ENCODE measurements at places on chromosomes 11 and 22.

DNA sequence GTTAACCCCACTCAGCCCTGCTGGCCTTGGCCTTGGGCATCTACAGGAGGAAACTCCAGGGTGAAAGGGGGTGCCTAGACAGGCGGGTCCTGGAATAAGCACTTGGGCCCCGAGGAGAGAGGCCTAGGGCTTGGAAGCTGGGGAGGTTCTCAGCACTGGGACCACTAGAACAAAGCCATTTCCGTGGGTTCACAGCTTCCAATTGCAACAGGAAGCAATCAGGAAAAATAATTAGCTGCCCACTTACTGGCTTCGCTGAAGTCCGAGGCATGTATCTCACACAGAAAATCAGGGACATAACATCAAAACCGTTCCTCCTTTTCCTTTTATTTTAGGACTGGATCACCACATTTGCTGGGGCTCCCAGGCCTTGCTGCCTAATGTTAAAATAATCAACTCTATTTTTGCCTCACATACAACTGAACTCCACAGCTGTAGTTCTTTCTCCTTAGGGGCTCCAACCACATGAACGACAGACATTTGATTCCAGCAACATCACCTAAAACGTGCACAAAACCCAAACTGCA is 161.1 kb upstream of the GRK3 start:
- DNase-seq = no peak

DNA sequence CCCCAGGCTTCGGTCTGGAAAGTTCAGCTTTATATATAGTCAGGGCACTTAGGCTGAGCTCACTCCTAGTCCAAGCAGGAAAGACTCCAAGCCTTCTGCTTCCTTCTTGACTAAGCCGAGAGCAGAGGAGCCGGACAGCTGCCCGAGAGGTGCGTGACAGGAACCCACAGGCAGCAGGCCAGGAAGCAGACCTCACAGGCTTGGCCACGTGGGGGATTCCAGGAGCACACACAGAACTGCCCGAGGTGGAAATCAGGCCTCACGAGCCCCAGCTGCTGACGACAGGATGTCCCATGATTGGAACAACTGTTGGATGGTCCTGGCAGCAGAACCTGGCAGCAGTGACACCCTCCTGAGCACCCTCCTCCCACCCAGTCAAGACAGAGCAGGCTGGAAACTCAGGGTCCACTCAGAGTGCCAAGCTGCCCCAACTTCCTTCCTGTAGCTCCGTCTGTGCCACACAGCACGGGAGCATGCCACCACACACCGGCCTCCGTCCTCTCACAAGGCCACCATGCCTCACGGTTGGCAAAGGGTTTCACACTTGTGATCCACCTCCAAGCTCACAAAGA is 5.4 kb downstream of the PLA2G6 start:
- peak; percentile 96 for DNase-seq

DNA sequence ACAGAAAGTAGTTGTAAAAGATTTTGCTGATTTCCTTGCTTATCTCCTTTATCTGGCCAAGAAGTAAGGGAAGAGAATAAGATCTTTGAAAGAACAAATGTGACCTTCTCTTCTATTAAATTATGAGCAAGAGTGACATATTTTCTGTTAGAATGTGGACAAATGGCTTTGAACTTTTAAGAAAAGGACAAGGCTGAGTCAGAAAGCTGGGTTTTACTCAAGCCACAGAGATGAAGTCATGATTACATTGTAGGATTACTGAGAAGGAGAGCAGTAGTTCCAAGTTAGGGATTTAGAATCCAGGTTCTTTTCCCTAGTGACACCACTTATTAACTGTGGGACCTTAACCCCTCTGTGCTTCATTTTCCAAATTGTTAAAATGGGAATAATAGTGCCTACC is 13.5 kb downstream of the CCDC90B start:
- no peak for DNase-seq

DNA sequence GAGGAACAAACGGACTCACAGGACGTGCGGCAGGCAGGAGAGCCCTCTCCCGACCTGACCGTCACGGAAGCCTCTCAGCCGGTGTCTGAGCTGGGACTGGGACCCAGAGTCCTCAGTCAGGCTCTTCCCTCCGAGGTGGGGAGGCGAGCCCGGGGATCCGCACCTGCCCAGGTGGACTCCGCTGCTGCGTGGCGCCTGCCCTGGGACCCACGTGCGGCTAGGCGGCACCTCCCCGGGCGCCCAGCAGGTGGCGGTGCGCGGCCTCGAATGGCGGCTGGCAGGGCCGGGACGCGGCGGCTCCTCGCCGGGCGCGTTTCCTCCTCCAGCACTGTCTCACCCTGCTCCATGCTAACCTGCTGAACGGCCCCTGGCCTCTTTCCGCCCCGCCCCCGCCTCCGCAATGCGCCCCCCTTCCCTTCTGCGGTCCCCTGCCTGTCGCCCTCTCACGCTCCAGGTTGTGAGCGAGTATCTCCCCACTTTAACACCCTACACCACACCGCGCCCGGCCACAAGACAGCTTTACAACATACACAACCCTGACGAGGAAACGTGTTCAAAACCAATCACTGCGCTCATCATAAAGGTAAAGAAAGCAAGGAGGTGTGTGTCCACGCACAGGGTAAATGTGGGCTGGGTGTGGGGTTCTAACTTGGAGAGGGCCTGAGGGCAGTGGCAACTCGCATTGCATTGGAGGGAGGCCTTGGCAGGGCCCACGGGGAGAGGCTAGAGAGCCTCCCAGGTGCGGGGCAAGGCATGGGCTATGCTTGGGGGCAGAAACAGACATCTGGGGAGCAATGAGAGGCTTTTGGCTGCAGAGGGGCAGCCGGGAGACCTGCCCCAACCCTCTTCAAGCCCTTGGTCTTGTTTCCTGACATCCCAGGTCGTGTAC is 25.9 kb upstream of the ATXN10 start:
- DNase-seq = peak; percentile 87

DNA sequence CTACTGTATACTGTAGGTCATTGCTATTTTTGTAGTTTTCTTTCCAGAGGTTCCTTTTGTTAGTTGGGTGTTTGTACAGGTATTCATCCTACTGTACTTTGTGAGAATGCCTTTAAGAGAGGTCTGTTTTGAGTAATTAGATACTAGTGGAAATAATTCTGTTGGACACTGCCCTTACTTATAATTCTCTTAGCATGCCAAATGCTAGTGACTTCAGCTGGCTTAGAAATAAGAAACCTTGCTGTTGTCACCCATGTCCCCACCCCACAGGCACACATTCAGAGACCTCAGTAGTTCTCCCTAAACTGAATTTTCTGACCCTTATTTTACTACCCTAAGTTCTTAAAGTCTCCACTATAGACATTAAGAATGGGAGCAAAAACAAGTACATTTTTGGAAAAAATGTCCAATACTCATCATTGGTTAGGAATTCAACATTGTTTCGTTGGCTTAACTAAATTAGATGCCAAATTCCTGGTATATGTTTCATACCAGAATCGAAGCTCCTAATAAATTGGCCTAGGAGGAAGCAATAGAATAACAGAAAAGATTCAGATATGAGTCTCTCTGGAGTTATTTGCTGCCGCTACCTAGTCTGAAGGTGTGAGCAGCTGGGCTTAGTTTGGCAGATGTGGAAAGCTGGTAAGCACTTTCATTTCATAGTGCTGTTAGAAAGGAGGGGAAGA is 28.4 kb downstream of the ZNF143 start:
- DNase-seq = no peak

GRCh38 chr11:128548649-128549255 is 38.6 kb downstream of the ETS1 start:
- DNase-seq = peak; percentile 53

DNA sequence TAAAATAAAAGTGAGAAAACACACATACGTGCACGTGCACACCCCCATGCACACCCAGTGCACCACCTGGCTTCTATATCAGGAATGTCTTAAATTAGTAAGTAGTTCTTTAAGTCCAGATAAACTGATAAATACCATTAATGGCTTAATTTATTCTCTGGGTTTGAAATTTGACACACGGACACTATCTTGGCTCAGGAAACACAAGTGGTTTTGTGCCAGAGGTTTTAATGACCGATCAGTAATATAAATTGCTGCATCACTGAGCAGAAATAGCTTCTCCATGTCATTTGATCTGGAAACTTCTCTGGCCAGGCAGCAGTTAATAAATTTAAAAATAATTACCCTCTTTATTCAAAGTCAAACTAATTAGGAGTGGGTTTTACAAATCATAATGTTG is 101.5 kb upstream of the NNMT start:
- no peak for DNase-seq

DNA sequence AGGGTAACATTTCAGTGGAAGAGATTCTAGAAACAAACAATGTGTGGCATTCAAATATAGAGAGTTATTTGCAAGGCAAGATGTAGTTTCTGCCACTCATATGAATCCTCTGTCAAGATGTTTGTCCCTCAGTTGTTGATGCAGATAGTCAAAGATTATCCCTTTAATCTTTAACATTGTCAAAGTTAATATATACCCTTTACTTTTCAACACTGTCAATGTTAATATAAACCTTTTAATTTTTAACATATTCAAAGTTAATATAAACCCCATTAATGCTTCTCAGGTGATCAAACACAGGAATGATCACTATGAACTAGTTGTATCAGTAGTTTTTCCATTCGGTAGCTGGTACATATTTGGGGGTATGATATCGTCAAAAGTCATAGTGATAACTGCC is 51.9 kb upstream of the PICALM start:
- no peak for DNase-seq

- DNase-seq = no peak
Measured at GRCh38 chr11:106399076-106399511, 321.6 kb downstream of the AASDHPPT start.

- DNase-seq = no peak
Measured at GRCh38 chr11:113693030-113693429, 13.1 kb downstream of the TMPRSS5 start.

- DNase-seq = no peak
Measured at GRCh38 chr11:69480547-69481392, 693 bp upstream of the LINC01488 start.

- no peak for DNase-seq
Measured at GRCh38 chr22:36234213-36234612, 5.1 kb downstream of the APOL2 start.

- DNase-seq = peak; percentile 99
Measured at GRCh38 chr22:41381329-41382097, at the start of gene TEF. TEF (plus strand) TSS chr22:41381942; CDS start chr22:41382045, 103 bp downstream.

DNA sequence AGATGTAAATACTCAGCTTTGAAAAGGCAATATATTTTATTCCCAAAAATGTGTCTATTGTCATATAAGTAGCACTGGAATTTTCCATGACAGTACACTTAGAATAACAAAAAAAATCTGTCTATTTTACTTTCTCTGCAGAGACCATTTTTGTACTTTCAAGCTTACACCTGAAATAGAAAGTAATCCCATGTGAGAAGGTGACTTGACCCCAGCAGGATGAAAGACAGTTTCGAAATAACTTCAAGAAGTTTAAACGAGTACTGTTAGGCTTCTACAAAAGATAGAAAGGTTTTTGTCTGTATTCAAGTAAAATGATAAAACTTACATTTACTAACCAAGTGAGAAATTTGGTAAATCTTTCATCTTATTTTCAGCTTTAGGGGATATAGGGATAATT is 259.9 kb upstream of the CTSC start:
- DNase-seq = no peak

GRCh38 chr11:47258317-47258902 is 614 bp downstream of the NR1H3 start:
- no peak for DNase-seq

- DNase-seq = no peak
Measured at GRCh38 chr11:113697111-113697510, 9.0 kb downstream of the TMPRSS5 start.

- DNase-seq = peak; percentile 30
Measured at GRCh38 chr11:60085909-60086308, 2.6 kb upstream of the MS4A2 start.

GRCh38 chr11:46370253-46370652 is 11.2 kb upstream of the MDK start:
- DNase-seq = no peak

- DNase-seq = no peak
Measured at GRCh38 chr22:47628477-47629272, 866.2 kb downstream of the TBC1D22A start.

GRCh38 chr11:44030996-44031395 is 16.8 kb upstream of the ACCSL start:
- no peak for DNase-seq

GRCh38 chr11:128284634-128285033 is 302.7 kb downstream of the ETS1 start:
- DNase-seq = no peak

DNA sequence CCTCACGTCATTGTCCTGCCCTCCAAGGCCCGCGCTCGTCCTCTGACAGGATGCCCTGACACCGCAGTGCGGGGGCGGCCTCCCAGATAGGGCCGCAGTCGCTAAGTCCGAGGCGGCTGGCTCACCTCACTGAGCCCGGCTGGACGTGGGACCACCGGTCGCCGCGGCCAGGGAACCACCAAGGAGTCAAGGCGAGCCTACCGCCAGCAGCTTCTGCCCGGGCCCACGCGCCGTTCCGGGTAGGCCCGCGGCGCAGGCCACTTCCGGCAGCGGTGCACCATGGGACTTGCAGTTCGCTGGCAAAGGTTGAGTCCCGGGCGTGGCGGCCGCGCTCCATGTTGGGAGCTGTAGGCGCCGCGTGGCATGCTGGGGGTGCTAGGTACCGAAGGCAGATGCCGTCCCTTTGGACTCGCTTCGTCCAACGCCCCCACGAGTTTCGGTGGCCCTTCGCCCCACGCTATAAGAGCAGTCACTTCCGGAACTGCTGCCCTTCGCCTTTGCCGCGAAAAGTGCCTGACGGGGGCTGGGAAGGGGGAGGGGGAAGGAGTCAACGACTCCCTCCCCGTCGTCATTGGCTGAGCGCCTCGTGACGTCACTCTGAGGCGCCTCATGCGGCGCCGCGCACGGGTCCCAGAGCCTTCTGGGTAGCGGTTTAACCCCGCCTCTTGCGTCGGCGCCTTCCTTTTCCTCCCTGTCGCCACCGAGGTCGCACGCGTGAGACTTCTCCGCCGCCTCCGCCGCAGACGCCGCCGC is at the start of gene RPLP2:
RPLP2 (plus strand) TSS at position 681 of the 753 bp plus-strand sequence. CDS start 268 bp downstream, outside the sequence.
- DNase-seq = peak; percentile 99

DNA sequence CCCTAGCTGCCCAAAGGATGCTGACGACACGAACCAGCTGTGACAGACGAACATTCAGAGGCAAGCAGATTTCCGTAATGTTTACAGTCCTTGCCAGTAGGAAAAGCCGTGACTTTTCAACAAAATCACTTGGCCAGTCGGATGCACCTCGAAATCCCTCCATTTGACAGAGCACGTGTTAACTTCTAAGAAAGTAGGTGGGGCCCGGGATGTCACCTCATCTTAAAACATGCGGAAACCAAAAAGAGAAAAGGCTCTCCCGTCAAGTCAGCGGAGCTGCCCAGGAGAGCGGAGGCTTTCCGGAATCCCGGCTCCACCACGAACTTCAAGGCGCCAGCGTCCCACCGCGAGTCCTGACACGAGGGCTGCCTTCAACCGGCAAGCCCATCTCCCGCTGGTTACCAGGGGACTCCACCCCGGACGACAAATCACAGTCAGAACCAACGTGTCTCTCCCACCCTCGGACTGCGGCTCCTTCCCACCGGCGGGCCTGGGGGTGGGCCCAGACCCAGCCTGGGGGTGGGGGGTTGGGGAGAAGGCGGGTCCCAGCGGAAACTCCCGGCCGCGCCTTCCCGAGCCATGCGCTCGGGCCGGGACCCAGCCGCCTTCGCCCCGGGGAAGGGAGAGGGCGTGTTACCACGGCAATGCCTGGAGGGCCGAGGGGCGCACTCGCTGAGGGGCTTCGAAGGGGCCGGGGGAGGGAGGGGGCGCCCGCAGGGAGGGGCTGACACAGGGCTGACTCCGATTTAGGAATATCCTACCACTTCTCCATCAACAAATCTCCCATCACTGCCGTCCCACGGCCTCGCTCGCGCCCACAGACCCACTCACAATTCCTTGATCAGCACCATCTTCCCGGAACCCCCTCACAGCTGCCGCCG is 475 bp downstream of the PITPNB start:
- DNase-seq = peak; percentile 36

- peak; percentile 92 for DNase-seq
Measured at GRCh38 chr11:67351275-67352005, 1.9 kb downstream of the POLD4 start.

All from suppressor macrophage (primary cell).